ENCODE measurements at places on chromosomes 6 and 20. TPM values are rescaled to one million over a fixed set of nuclear protein-coding genes. Genes with fewer than 3 reads are reported as not detected.

The STX11 gene
- 18.9 TPM for total RNA-seq

The GPX5 gene
- not detected for total RNA-seq

DNA sequence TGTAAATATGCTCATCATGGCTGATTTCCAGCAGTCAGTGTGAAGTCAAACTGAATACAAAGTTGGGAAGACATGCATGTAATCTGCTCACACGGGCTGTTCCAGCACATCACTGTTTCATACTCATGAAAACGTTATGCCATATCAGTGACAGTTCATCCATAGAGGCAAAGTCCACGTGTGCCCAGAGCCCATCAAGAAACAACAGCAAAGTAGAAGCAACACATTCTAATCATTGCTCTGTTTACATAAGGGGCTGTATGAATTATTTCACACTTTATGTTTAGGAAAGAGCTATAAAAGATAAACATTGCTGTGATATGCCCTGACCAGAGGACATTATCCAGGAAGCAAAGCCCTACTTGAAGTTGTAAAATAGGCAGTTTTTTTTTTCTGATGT is 157.0 kb upstream of the ENPP5 start:
- H3K4me1 ChIP-seq, result peaks cover 18% of the 10 kb centered on the region
- no peak for DNase-seq
- no peak overlapping the region for H3K27ac ChIP-seq
- H3K27me3 ChIP-seq, result no peaks in the 10 kb centered on the region
- H3K36me3 ChIP-seq, result no peaks in the 10 kb centered on the region

DNA sequence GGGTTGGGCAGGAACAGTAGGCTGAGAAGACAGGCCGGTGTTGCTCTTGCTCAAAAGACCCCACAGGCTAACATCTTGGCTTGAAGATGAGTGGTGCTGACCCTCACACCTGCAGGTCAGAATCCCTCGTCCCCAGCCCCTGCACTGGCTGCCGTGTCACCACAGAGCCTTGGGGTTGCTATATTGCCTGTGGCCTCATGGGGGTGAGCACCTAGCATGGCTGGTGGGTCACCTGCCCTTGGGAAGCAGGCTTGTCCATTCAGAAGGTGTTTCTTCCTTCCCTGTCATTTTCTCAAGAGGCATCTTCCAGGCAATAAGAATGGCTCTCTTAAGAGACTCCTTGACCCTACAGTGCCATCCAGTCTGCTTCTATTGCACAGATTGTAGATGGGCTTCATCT is 7.7 kb downstream of the SLC22A16 start:
- H3K4me1 ChIP-seq, result no peaks in the 10 kb centered on the region
- no peak overlapping the region for H3K4me3 ChIP-seq
- no peaks in the 10 kb centered on the region for H3K27me3 ChIP-seq
- H3K27ac ChIP-seq, result no peak overlapping the region
- DNase-seq, result no peak

DNA sequence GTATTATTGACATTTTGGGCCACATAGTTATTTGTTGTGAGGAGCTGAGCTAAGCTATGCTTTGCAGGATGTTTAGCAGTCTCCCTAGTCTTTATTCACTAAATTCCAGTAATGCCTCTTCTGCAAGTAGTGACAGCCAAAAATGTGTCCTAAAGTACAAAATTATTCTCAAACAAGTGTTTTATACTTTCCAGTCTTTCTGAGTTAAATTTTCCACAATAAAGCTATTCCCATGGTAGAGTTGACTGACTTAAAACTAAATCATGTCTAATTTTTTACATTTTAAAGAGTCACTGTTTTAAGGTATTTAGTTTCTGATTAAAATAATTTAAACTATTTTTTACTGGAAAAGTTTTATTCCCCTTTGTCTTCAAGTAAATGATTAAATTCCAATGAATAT is 717.8 kb upstream of the HS3ST5 start:
- H3K4me1 ChIP-seq, result no peaks in the 10 kb centered on the region
- DNase-seq, result no peak
- H3K27me3 ChIP-seq, result no peaks in the 10 kb centered on the region
- no peaks in the 10 kb centered on the region for H3K36me3 ChIP-seq
- no peak overlapping the region for H3K4me3 ChIP-seq
- H3K27ac ChIP-seq, result no peak overlapping the region
